Placental epithelial cell (primary cell): ENCODE measurements at places on chromosomes 2 and 18. TPM values are rescaled to one million over a fixed set of nuclear protein-coding genes. Genes with fewer than 3 reads are reported as not detected.

CIB4 gene
- not detected in 2 replicates for total RNA-seq

C1QL2 gene
- not detected in 2 replicates for total RNA-seq

FER1L5 gene
- under 0.01 and 0.11 TPM in 2 replicates for total RNA-seq

TUBB8B gene
- total RNA-seq, result not detected in 2 replicates

RGPD4 gene
- not detected in 2 replicates for total RNA-seq

MAP2 gene
- total RNA-seq, result 1.5 and 5.1 TPM in 2 replicates

GAREM1 gene
- total RNA-seq, result 8.9 and 11.0 TPM in 2 replicates

TEX44 gene
- not detected in 2 replicates for total RNA-seq

IL1RN gene
- total RNA-seq, result 5.1 and 9.2 TPM in 2 replicates

RFX8 gene
- total RNA-seq, result 0.39 TPM in 1 of 2 replicates, not detected in the other

RND3 gene
- 95.8 and 111 TPM in 2 replicates for total RNA-seq

CFAP210 gene
- not detected in 2 replicates for total RNA-seq

TGFA gene
- total RNA-seq, result 3.1 and 4.7 TPM in 2 replicates

SCYGR4 gene
- not detected in 2 replicates for total RNA-seq

SULT1C3 gene
- not detected in 2 replicates for total RNA-seq

TPO gene
- not detected in 2 replicates for total RNA-seq

LRRFIP1 gene
- total RNA-seq, result 127 and 146 TPM in 2 replicates

TLX2 gene
- total RNA-seq, result not detected in 2 replicates

LIPG gene
- total RNA-seq, result 0.39 and 20.1 TPM in 2 replicates

INHA gene
- total RNA-seq, result 2.5 and 4.7 TPM in 2 replicates

RAB6C gene
- total RNA-seq, result 0.39 and 1.2 TPM in 2 replicates

CIDEA gene
- total RNA-seq, result not detected in 2 replicates

CYBRD1 gene
- total RNA-seq, result 15.8 and 44.4 TPM in 2 replicates

GATA6 gene
- total RNA-seq, result 0.11 and 0.39 TPM in 2 replicates

STAMBP gene
- total RNA-seq, result 21.2 and 37.1 TPM in 2 replicates

SLC11A1 gene
- 0.22 and 0.39 TPM in 2 replicates for total RNA-seq

LYG1 gene
- total RNA-seq, result 0.79 TPM in 1 of 2 replicates, not detected in the other

CDKL4 gene
- 0.39 and 0.54 TPM in 2 replicates for total RNA-seq

TYMS gene
- 10.6 and 17.7 TPM in 2 replicates for total RNA-seq

PARD6G gene
- total RNA-seq, result 1.3 and 2.7 TPM in 2 replicates

PDCD1 gene
- not detected in 2 replicates for total RNA-seq

PLGLB2 gene
- 0.76 and 2.7 TPM in 2 replicates for total RNA-seq

CHPF gene
- 276 and 392 TPM in 2 replicates for total RNA-seq
